ENCODE measurements at places on chromosomes 16 and 17.

- DNase-seq = peak; percentile 37
These were observed 43.5 kb downstream of the MARF1 start for GRCh38 chr16:15599303-15600070.

DNA sequence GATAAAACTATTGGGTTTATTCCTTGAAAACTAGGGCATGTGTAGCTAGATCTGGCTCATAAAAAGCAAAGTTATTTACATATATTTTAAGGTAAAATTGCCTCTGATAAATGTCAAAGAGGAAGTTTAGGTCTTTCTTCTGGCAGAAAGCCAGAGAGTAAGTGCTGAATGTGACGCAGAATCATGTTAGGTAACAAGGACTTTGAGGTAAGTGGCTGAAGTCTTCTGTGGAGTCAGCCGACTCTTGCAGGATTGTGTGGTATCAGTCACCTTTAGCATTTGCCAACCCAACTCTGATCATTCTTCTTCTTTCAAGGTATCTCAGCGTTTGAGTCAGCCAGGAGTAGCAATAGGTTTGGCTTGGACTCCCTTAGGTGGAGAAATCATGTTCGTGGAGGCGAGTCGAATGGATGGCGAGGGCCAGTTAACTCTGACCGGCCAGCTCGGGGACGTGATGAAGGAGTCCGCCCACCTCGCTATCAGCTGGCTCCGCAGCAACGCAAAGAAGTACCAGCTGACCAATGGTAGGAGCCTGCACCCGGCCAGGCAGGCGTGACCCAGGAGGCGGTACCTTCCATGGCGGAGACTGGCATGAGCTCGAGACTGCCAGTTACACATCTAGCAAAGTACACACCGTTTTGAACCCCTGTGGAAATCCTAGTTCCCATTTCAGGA is 37.9 kb downstream of the SIAH1 start:
- no peak for DNase-seq

GRCh38 chr16:53183442-53183841 is 128.7 kb downstream of the CHD9 start:
- DNase-seq = peak; percentile 20

- DNase-seq = no peak
These were observed 26.9 kb upstream of the COX10 start for GRCh38 chr17:14042411-14042810.

DNA sequence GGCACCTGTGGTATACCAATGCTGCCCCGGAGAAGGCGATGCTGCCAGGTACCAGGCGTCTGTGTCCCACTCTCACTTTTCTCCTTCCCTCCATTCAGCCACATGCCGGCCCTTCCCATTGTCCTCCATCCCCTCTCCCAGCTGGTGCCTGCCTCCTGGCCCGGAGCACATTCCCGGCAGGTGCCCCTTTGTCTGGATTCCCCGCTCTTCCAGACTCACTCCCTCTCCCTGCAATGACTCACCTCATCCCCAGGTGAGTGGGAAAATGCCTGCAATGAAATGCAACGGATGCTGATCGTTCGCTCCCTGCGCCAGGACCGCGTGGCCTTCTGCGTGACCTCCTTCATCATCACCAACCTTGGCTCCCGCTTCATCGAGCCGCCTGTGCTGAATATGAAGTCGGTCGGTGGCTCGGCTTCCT is 10.4 kb upstream of the KDM6B start:
- DNase-seq = no peak

GRCh38 chr17:6047966-6048365 is 22.2 kb upstream of the WSCD1 start:
- DNase-seq = peak; percentile 91

GRCh38 chr17:51463353-51463752 is 203.0 kb downstream of the UTP18 start:
- DNase-seq = no peak

DNA sequence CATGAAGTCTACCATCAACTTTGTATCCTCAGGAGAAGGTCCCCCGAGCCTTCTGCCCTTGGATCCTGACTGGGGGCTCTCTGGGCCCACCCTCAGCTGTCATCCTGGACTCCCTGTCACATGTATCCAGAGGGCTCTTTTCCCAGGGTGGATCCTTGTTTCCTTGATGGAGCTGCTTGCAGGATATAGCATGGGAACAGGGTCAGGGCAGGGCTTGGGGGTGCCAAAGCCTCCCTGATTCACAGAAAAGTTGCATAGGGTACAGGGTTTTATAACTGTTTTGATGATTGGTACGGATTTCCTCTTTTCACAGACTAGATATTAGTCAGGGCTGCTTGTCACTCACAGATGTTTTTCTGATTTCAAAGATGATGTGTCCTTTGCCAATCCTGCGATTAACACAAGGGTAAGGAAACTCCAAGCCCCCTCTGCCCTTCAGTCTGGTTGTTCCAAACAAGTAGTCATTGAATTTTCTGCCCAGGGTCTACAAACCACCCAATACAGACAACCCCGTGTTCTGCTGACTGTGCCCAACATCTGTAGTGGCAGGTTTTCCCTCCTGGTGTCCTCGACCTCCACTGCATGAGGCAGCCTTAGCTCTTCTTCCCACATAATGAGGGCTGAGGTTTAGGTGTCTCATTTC is 20.6 kb upstream of the SLC35G3 start:
- DNase-seq = no peak

DNA sequence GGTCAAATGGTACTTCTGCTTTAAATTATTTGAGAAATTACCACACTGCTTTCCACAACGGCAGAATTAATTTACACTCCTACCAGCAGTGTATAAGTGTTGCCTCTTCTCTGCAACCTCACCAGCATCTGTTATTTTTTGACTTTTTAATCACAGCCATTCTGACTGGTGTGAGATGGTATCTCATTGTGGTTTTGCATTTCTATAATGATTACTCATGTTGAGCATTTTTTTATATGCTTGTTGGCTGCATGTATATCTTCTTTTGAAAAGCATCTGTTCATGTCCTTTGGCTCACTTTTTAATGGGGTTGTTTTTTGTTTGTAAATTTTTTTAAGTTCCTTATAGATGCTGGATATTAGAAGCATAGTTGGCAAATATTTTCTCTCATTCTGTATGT is 446.7 kb downstream of the PMP22 start:
- no peak for DNase-seq

DNA sequence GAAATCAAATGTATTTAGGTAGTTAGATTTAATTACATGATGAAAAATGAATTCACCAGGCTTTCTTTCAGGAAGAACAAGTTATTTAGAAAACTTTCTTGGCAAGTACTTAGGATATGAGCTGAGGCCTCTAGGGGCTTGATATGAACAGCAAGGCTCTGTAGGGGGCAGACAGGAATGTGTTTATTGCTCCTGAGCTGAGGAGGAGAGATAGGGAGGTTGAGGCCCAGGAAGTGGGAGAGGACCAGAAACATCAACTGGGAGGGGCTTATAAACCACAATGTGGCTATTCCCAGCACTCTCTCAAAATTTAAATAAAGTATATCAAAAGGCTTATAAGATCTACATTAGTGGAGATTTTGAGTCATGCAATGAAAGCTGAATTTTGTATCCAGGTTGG is 154.0 kb upstream of the MAF start:
- no peak for DNase-seq

- no peak for DNase-seq
These were observed 142.9 kb downstream of the RAB11FIP4 start for GRCh38 chr17:31534223-31534888.

GRCh38 chr16:16857603-16858283 is 478.8 kb downstream of the NPIPA7 start:
- no peak for DNase-seq

DNA sequence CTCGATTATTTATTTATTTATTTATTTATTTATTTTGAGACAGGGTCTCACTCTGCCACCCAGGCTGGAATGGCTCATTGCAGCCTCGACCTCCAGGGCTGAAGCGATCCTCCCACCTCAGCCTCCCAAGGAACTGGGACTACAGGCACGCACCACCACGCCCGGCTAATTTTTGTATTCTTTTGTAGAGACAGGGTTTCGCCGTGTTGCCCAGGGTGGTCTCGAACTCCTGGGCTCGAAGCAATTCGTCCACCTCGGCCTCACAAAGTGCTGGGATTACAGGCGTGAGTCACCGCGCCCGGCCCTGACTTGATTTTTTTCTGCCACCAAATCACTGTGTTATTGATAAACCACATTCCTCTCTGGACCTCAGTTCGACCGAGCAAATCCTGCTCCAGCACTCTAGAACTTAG is 758 bp upstream of the RPL23A start:
- DNase-seq = no peak

Data from kidney tubule cell (primary cell).